Dorsolateral prefrontal cortex (tissue), 122 donors: ENCODE measurements at places on chromosomes 1 and 21. TPM values are rescaled to one million over a fixed set of nuclear protein-coding genes. Genes with fewer than 3 reads are reported as not detected.

Gene SH2D2A
- 1.3 TPM for total RNA-seq

DNA sequence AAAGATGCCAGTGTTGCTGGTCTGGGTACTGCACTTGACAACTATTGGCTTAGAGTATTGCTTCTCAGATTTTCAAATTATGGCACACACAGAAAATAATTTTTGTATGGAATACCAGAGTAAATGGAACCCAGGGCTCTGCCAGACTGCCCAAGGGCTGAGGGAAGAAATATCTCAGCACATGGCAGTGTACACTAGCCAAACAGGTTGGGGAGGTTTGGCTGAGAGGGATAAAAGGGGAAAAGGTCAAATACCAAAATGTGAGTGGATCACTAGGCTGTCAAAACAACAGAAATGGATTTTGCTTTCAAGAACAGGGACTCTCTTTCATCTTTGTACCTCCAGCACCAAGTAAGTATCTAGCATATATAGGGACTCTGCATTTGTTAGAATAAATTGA is 3.0 kb upstream of the RGS8 start:
- no peak for DNase-seq

Gene LMNA
- 43.2 TPM for total RNA-seq

Gene KRTAP21-2
- not detected for total RNA-seq

GRCh38 chr1:178266113-178266512 is 172.2 kb downstream of the RASAL2 start:
- DNase-seq: no peak

Gene RGS8
- total RNA-seq: 3.5 TPM

- DNase-seq: no peak
Observed at GRCh38 chr1:178594133-178594532, 81.2 kb downstream of the TEX35 start.

DNA sequence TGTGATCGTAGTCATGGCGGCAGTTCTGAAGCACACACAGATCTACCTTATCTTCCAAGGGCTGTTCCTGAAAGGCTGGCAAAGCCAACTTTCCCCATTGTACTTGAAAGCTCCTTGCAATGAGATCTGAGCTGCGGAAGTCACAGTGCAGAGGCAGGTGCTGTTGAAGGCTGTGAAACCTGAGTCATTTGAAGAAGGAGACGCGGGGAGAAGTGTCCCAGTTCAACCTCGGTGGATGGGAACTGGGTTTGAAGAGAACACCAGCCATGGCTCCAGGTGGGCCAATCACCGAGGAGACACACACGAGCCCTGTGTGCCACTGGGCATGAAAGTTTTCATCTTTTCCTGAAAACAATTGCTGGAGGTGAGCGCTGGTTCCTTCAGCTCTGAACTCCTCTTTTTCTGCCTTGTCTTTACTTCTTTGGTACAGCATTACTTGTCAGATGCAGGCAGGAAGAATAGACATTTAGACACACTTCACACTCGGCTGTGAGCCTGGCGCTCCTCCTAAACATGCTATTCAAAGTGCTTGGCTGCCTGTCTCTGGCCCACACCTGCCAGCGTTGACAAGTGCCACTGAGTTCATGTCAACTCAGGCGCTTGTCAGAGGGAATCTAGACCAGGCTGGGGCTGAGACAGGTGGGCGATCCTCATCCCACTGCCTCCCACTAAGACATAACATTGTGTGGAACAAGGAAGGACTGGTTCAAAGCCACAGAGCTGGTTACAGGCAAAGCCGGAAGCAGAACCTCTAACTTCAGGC is 25.7 kb upstream of the PDE9A start:
- no peak for DNase-seq

DNA sequence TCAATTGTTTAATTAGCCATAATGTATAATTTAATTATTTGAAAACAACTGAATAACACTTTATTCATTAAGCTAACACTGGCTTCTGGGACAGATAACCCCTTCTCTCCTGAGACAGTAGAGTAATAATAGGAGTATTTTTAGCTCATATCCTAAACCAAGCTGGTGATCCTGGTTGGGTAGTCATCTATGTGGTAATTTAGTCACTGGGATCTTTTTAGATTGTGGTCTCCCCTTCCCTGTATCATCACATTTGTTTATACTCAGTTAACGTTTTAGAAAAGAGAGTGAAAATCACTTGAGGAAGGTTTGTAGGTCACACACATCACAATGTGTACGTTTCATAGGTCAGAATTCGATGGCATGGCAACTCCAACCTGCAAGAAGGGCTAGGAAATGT is 1356.6 kb upstream of the ADGRL2 start:
- no peak for DNase-seq

DNA sequence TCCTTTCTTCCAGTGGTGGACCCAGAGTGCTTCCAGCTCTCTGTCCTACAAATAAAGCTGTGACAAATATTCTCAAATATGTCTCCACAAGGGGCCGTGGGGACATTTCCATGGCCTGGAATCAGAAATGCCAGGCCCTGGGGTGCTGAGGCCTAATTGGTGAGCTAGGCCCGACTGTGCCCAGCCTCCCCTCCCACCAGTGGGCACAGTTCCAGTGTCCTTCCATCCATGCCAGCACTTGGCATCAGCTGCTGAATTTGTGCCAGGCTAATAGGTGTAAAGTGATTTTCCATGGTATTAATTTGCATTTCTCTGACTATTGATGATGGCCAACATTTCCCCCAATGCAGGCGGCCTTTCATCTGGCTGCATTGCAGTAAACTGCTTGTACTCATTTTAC is 48.5 kb upstream of the B3GALT5 start:
- peak; percentile 45 for DNase-seq

DNA sequence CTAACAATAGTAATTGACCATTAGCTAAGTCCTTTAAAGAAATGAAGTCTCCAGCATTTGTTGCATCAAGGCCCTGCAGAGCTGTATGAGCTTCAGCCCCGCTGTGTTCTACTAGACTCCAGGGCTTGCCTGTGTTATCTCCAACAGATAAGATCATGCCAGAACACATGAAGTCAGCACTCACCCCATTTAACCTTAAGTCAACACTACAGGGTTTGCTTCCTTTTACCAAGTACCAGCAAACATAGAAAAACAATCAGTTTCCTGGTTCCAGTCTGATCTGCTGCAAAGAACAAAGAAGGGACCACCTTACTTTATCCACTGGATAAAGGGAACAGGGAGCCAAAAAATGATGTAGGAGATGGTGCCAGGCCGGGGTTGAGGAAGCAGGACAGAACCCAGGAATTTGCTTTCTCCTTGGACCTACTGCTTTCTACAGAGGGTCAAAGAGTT is 41.3 kb upstream of the ENAH start:
- DNase-seq: no peak

DNA sequence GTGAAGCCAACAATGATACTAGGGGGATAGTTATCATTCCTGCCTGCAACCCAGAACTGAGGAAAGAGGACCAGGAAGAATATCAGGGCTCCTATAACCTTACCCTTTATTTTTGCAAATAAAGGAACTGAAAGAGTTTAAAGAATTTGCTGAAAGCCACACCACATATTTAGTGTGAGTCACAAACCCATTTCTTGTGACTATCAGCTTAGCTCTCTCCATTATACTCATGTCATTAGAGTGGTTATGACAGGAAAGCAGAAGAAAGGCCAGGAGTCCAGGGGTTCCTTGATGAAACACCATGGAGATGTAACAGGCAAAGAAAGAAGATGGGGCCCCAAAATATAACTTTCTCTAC is 141.1 kb upstream of the SAMSN1 start:
- no peak for DNase-seq

GRCh38 chr1:182175361-182175931 is 113.9 kb upstream of the ZNF648 start:
- DNase-seq: no peak

DNA sequence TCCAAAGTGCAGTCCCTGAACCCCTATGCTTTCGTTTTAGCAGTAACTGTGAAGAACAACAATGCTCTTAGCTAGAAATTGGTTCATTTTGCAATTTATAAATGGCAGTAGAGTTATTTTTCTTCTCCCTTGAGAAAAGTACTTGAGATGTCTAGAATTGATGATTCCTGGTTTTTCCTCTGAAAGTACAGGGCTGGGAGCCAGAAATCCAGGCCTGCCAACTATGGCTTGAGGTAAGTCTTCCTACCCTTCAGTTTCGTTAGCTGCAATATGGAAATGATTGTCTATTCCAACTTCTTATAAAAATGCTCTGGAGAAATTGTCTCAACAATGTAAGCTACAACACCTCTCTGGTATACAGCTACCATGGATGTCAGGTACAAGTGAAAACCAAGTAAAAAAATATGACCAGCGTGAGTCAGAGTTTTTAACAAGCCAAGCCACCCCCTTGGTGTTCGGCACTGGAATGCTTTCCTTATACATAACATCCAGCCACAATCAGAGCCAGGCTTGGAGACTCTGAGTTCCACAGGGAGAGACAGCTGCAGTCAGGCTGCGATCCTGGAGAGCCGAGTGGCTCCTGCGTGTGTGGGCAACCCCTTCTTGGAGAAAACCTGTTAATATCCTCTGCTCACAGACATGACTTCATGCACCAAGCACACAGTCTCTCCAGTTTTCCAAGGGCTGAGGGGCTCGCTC is 22.0 kb downstream of the TSPAN2 start:
- no peak for DNase-seq

DNA sequence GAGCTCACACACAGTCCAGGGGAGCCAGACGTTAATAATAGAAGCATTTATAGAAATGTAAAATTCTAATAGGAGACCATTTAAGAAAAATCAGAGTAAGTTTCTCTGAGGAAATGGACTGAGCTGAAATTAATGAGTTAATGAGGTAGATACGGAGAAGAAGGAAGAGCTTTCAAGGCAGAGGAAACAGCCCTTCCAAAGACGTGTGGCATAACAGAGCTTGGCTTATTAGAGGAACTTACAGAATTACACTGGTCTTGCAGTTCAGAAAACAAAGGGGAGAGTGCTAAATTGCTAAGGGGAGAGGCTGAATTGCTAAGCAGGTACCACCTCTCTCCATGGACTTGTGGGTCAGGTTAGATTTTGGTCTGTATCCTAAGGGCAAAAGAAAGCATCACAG is 8.2 kb upstream of the PIGK start:
- no peak for DNase-seq

Gene SLC27A3
- 39.1 TPM for total RNA-seq

- no peak for DNase-seq
Observed at GRCh38 chr1:106969731-106970130, 86.7 kb upstream of the PRMT6 start.

DNA sequence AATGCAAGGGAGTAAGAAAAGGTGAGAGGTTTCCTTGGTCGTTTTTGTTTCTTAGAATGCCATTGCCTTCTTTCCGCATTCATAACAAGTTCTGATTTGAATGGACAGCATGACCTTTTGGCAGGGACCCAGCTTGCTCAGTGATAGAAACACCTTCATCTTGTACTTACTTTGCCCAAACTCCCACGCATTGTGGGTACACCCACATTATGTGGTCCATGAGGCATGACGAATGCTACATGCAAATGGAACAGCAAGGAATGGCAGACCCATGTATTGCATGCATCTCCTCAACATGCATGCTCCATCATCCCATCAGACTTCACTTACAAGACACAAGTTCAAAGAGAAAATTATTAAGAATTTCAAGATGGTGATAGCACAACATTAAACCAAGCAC is 102.8 kb downstream of the CDC7 start:
- DNase-seq: no peak

GRCh38 chr1:37553927-37554808 is at the start of gene SNIP1:
Gene SNIP1, minus strand, starts transcription at chr1:37554293. Its CDS starts 64 bp downstream, at chr1:37554229.
- peak; percentile 91 for DNase-seq

Gene LCK
- total RNA-seq: 0.50 TPM
